ENCODE measurements at places on chromosomes 6 and 20.
A peak's percentile ranks its signal among the peaks of the same experiment; 100 is the strongest.

- no peak for DNase-seq
Observed at GRCh38 chr6:14671261-14671681, 553.7 kb downstream of the CD83 start.

DNA sequence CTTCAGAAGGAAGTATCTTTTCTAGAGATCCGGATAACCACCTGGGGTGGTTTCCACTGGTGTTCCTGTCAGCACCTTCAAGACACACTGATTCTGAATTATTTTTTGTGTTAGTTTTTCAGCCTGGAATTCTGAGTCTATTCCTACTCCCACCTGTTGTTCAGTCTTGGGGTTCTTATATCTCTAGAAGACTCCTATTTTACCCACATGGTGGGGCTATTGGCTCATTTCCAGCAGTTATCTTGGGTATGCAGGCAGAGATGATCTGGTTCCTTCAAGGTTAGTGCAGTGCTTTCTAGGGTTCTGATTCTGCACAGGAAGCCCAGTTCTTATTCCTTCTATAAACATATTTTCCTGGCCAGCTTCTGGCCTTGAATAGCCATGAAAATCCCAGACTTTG is 175.6 kb upstream of the PDE7B start:
- peak; percentile 42 for DNase-seq

GRCh38 chr20:58005581-58006345 is 222.7 kb downstream of the ANKRD60 start:
- DNase-seq = no peak

- no peak for DNase-seq
Observed at GRCh38 chr6:68559070-68559469, 76.0 kb upstream of the ADGRB3 start.
